ENCODE measurements at places on chromosomes 5 and 9.

DNA sequence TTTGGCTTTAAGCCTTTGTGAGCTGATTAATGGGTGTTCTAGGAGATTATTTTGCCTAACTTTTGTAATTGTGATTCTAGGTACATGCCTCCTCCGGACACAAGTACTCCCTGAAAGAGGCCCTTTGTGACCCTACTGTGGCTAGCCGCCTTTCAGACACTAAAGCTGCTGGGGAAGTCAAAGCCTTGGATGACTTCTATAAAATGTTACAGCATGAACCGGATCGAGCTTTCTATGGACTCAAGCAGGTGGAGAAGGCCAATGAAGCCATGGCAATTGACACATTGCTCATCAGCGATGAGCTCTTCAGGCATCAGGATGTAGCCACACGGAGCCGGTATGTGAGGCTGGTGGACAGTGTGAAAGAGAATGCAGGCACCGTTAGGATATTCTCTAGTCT, 13.6 kb downstream of the ITGA1 start:
- DNase-seq: no peak

- no peak for DNase-seq
Observed at GRCh38 chr5:3827624-3828023, 232.0 kb downstream of the IRX1 start.

- no peak for DNase-seq
Observed at GRCh38 chr9:38641985-38642864, 21.8 kb upstream of the ANKRD18A start.

GRCh38 chr5:113128082-113128481, 151.5 kb downstream of the DCP2 start:
- DNase-seq: no peak

DNA sequence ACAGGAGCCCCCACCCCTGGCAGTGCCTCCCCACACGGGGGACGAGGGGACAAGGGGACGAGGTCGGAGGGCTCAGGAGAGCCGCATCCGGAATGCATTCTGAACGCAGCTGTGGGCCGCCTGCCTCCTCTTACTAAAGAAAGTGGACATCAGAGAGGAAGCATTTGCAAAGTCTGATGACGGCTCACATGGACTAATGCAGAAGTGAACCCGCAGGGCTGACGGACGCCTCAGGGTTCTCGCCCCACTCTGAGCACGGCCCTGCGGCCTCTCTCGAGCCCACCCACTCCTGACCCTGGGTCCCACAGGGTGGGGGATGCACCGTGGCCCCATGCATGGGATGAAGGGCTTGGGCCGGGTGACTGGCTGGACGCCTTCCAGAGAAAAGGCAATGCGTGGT, 5.9 kb downstream of the LPCAT1 start:
- DNase-seq: no peak

All from activated CD4-positive, CD25-positive, alpha-beta regulatory T cell treated with anti-CD3 and anti-CD28 coated beads, Interleukin-2, amount 50 U/mL, for 16 hours (primary cell).